ENCODE measurements at places on chromosomes 2 and 18.
A peak's percentile ranks its signal among the peaks of the same experiment; 100 is the strongest.

DNA sequence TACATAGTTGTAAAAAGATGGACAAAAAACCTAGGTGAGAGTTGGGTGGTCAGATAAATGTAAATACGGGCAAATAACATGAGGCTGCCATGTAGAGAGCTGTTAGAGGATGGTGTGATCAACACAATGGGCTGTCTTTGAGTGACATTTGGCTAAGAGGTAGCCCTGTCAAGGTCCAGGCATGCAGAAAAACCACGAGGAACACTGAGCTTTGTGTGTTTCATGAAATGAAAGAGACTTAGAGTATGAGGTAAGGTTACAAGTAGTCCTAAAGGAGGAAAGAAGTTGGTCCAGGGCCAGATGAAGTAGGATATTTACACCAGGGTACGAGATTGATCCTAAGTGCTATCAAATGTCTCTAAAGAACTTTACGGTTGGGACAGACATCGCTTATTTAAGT, 160.9 kb downstream of the RDH14 start:
- no peak for DNase-seq

DNA sequence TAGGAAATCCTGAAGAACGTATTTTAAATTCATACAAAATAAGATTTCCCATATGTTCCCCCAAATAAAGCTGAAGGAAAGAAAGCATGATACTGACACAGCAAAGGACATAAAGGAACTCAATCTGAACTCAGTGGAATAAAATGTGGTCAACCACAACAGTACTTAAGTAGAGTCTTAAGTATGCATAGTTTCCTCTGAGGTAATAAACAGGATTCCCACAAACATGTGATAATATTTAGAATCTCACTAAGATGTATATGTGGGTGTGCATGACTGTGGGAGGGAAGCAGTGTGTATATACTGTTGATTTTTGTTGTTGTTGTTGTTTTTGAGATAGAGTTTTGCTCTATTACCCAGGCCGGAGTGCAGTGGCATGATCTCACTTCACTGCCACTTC, 69.3 kb downstream of the NOL10 start:
- no peak for DNase-seq

DNA sequence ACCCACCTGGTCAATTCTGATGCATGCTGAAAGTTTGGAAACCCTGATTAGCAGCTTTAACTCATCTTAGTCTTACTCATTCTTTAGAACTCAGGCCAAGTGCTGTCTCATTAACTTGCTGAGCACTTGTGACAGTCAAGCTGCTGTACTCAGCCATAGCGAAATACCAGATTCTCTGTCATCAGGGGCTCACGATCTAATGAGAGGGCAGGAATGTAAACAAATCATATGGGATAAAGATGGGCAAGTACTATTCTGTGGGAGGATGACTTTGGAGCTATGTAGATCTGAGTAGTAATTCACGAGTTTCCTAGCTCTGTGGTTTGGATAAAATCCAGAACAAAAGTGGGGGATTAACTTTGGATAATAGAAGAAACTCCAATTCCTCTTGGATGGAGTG, 376.6 kb downstream of the HRH4 start:
- DNase-seq = no peak

DNA sequence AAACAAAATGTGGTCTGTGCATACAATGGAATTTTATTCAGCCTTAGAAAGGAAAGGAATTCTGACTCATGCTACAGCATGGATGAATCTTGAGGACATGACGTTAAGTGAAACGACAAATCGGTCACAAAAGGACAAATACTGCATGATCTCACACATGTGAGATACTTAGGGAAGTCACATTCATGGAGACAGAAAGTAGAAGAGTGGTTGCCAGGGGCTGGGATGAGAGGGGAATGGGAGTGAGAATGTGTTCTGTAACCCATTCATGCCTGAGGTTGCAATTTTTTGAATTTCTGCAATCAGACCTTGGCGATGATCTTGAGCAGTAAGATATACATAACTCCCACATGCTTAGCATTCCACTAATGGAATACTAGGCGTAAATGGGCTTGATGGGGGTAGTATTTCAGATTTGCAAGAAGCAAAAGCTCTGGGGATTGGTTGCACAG, 22.0 kb downstream of the FHL2 start:
- DNase-seq = no peak

- DNase-seq = no peak
These were observed 128.8 kb upstream of the TTC39C start for GRCh38 chr18:23885750-23886149.

GRCh38 chr18:74590671-74591070, 7.0 kb upstream of the ZNF407 start:
- no peak for DNase-seq

DNA sequence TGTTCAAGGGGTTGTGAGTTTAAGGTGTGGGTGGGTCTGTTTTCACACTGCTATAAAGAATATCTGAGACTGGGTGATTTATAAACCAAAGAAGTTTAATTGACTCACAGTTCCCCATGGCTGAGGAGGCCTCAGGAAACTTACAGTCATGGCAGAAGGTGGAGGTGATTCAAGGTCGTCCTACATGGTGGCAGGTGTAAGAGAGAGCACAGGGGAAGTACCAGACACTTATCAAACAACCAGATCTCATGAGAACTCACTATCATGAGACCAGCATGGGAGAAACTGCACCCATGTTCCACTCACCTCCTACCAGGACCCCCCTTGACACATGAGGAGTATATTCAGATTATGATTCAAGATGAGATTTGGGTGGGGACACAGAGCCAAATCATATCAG, 38.0 kb downstream of the RHBDD1 start:
- DNase-seq = peak; percentile 3

DNA sequence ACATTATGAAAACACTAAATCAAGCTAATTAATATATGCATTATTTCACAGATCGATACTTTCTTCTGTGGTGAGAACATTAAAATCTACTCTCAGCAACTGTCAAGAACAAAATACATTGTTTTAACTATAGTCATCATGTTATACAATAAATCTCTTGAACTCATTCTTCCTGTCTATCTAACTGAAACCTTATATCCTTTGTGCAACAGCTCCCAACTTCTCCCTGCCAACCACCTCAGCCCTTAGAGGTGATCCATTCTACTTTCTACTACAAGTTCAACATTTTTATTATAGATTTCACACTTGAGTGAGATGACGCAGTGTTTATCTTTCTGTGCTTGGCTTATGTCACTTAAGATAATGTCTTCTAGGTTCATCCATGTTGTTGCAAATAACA, 535.2 kb upstream of the CRIM1 start:
- DNase-seq = no peak

DNA sequence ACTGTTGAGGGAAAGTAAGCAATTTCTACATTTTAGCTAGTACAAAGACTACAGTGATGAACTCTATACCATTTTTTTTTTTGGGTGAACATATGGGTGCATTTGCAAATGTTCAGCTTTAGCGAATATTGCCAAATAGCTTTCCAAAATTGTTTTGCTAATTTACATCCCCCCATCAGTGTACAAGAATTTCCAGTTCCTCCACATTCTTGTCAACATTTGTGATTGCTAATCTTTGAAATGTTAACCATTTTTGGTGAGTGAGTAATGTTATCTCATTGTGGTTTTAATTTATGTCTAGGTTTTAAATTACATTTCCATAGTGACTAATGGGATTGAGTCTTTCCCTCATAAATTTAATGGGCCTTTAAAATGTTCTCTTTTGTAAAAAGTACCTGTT, 16.4 kb upstream of the CNRIP1 start:
- no peak for DNase-seq

DNA sequence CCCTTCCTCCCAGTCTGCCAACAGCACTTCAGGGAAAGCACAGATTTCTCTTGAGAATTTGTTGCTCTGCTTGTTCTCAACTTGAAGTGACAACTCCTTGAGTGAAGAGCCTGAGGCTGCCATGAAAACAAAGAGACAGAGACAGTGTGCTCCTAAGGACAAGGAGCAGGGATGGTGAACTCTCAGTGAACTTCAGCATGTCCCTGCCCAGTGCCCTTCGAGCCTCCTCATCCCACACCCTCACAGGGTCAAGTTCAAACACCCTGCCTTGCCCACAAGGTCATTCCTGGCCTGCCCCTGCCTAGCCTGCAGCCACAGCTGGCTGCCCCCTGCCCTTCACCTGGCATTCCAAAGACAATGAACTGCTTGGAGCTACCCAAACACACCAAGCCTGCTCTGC, 343.5 kb upstream of the KLHL29 start:
- DNase-seq = no peak

GRCh38 chr2:238401551-238401950, 25.2 kb upstream of the ASB1 start:
- DNase-seq = no peak

DNA sequence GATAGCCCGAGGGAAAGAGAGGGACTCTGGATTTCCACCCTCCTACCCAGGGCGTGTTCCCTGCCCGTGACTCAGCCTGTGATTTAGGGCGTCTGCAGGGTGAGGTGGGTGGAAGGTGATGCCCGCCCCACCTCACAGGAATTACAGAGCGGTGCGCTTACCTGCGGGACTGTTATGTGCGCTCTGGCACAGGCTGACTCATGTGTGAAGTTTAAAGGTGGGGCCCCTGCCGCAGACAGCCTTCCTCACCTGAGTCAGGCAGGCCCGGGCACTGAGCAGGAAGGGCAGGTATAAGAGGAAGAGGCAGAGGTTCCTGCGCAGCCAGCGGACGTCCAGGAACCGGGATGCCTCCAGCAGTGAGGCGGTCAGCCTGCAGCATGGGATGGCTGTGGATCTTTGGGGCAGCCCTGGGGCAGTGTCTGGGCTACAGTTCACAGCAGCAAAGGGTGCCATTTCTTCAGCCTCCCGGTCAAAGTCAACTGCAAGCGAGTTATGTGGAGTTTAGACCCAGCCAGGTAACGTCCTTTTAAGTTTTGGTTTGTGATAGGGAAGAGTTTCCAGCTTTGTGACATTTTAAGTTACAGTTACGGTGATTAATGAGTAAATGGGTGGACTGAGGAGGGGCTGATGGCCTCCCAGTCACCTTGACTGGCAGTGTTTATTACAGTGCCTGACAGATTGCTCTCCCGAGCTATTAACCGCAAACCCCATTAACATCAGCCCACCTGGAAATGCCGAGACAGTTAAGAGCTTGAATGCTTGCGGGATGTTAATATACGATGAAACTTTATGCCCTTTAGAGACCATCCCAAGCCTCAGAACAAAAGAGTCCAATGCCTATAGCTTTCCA, 141.6 kb upstream of the TTC39C start:
- no peak for DNase-seq

DNA sequence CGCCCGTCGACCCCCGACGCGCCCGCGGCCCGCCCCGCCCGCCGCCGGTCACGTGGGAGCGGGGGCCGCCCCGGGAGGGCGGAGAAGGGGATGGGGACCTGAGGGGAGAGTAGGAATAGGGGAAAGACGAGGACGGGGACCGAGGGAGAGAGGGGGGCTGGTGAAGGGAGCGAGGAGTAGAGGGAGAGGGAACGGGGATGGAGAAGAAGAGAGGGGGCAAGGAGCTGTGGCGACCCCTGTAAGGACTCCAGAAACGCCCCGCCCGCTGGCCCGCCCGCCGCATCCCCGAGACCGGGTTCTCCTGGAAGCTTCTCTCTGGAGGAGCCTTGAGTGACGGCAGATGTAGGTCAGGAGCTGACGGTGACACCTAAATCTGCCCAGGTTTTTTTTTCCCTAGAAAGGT, 615 bp downstream of the ADNP2 start:
- no peak for DNase-seq

GRCh38 chr2:88128654-88129312, 921 bp upstream of the FABP1 start:
- no peak for DNase-seq

GRCh38 chr2:11941201-11942177, 195.1 kb downstream of the LPIN1 start:
- no peak for DNase-seq

DNA sequence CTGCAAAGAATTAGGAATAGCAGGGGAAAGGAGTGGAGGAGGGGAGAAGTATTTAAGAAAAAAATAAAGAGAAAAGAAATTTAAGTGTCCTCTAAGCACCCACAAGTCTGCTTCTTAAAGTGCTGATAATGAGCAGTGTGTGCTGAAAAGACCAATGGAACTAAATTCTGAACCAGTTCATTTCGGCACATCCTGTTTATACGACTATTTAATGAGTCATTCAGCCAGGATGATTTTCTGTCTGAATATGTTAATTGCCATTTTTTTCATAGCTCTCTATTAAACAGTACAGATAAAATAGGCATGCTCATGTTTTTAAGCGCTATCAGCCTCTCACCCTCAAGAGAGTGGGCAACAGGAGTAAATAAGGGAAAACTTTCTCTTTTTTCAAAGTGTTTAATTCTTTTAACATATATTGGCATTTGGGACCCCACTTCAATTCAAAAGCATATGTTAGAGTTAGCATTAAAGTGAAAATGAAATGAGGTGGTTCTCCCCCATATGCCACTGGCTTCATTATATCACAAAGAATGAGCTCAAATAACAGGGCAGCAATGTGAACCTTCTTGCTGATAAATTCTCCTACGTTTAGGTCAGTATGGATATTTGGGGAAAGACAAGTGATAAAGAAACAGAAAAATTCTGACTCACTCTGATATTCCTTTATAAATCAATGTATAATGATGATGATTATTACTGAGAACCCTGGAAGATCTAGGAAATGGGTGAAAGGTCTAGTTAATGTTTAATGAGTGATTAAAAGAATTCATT, 87.5 kb downstream of the TCF4 start:
- no peak for DNase-seq

- DNase-seq = no peak
These were observed 24.6 kb downstream of the ALPK2 start for GRCh38 chr18:58604311-58604710.

- DNase-seq = no peak
These were observed 290.0 kb downstream of the CYP26B1 start for GRCh38 chr2:71857636-71858035.

GRCh38 chr18:6950641-6951040, 167.0 kb downstream of the LAMA1 start:
- no peak for DNase-seq

- no peak for DNase-seq
These were observed 32.2 kb upstream of the IGFBP5 start for GRCh38 chr2:216727346-216728122.

- DNase-seq = no peak
These were observed 78.8 kb upstream of the FAM136A start for GRCh38 chr2:70380621-70381020.

DNA sequence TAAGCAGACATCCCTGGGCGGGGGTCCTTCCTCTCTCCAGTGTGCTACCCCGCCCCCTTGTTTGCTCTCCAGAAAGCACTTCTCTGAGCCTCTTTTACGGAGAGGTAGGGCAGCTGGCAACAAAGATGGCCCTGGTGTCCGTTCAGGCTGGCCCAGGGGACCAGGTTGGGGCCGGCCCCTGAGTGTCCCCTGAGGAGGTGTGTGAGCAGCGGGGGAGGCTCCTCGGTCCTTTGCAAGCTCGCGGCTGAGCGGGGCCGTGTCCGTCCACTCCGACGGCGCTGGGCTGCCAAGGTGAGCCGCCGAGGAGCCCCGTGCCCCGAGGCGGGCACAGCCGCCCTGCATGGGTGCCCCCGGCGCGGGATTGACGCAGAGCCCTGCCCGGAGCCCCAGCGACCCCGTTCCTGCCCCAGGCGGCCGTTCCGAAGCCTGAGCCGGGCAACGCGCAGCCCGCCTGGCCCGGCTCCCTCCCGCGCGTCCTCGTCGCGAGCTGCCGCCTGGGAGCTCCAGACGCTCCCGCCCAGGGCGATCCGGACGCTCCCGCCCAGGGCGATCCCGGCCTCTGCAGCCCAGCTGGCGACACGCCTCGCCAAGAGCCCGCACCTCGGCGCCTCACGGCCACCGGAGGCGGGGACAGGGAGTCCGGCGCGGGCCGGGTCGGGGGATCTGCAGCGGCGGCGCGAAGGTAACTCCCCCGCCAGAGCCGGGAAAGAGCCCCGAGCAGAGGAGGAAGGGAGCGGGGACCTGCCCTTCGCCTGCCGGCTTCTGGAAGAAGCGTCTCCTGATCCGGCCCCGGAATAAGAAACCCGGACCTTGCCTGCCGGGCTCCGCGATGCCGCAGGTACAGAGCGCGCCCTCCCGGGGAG, at the start of gene PROKR1:
PROKR1 (plus strand) TSS at position 569 of the 863 bp plus-strand sequence. CDS start 2,243 bp downstream, outside the sequence.
- DNase-seq = no peak
